Activated CD4-positive, alpha-beta T cell treated with anti-CD3 and anti-CD28 coated beads, Interleukin-2, amount 50 U/mL, for 1 hour (primary cell): ENCODE measurements at places on chromosomes 1 and 21.

DNA sequence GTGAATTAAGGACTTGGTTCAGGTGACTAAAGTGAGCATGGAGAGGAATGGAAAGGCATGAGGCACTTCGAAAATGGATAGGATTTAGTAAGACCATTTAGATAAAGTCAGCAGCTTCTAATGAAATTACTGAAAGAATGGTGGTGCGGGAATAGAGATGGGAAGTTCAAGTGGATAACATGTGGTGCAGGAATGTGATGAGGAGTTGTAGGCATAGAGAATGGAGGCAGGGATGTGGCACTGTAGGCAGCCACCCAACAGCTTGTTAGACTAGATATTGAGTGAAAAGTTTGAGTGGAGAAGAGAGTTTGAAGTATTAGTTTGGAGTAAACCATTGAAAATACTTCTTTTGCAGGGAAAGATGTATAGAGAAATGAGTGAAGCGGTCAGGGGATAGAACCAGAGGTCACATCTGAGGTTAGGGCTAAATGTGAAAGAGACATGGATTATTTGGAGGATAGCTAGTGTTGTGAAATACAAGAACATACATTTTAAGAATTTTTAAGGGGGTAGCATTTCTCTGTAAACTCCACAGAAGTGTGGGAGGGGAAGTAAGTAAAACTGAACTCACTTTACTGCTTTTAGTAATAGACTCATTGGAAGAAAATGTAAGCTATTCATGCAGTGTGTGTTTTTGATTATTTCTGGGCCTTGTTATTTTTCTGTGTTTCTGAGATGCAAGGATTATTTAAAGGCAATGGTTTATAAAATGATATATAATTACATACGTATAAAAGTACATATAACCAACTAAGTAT lies 46.2 kb downstream of the DYRK1A start:
- DNase-seq: no peak

DNA sequence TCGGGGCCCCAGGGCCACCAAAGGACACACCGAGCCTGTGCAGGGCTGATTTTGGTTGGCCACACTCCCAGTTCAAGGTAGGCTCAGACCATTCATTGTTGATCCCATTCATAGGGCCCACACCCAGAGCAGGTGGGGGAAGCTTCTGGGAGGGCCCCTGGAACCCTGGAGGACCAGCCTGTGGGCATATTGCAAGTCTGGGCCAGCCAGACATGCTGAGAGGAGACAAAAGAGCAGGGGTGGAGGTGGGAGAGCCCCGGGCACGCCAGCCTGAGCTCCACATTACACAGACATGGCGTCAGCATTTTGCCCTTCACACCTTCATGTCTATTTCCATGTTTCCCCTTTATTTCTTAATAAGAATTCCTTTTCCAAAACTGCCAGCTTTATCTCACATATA lies 25.7 kb downstream of the PMVK start:
- DNase-seq: no peak

DNA sequence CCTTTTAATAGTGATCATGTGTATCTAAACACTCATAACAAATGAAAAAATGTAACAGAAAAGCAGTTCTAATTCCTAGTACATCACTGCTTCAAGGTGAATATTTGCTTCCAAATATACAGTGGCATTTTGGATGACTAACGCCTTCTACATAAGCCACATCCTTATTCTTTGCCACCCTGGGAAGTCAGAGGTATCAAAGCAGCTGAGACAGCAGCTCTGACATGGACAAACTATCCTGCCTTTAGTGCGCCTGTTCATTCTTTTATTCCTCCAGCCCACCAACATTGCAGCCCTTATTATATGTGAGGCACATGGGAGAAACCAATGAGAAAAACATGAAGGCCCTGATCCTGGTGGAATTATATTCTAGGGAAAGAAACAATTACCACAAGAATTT lies 183.0 kb downstream of the APP start:
- DNase-seq: no peak

GRCh38 chr1:198519639-198520501 lies 20.6 kb downstream of the ATP6V1G3 start:
- no peak for DNase-seq

- no peak for DNase-seq
These were observed 12.7 kb upstream of the CD101 start for GRCh38 chr1:116988908-116989307.

GRCh38 chr1:162536511-162536910 lies 25.0 kb upstream of the UAP1 start:
- DNase-seq: no peak

DNA sequence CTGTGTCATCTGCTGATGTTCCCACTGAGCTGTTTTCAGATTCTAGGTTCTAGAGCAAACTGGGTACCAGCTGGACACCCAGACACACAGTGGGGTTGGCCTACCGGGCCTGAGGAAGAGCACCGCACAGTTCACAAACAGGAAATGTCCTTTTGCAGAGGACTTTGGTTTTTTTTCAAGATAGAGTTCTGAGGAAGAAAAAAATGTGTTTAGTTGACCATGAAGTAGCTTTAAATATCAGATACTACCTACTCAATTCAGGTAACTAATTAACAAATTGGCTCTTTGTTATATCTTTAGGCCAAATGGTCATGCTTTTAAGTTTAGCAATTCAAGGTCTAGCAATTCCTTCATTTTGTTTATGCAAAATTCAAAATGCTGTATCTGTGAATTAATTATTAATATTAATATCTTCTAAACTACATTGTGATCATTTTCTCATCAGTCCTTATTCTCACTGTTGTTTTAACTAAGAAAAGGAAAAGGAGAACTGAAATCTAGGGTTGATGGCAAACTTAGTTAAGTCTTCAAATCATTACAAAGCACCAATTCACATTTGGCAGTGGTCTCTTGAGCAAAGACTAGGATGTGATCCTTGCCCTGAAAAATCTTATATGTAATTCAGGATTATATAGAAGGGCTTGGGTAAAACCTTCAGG lies 17.2 kb upstream of the NCF2 start:
- no peak for DNase-seq

GRCh38 chr1:235090406-235091069 lies 38.1 kb downstream of the TOMM20 start:
- no peak for DNase-seq

GRCh38 chr1:173717238-173717637 lies 2.5 kb downstream of the KLHL20 start:
- DNase-seq: no peak

DNA sequence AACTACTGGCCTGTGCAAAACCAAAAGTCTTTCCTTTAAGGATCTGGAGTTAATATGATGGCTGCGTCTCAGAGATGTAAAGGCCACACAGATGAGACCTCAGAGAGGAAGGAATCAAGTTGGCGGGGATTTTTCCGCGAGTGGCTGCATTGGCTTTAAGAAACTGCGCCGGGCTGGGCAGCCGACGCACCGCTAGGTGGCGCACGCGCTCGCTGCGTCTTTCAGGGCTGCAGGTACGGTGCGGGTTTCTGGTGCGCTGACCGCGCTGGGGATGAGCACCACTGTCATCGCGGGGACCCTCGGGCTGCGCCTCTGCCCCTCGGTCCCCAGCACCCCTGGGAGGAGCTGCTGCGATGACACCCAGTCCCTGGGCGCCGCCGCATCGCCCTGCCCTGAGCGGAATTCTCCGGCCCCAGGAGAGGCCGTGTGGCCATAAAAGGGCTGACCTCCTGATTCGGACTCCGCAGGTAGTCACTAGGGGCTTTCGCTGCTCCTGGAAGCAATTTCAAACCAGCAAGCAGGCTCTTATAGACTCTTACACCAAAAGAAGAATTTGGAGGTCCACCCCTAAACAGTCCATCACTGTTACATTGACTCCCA lies 241.0 kb downstream of the KCNJ6 start:
- peak; percentile 52 for DNase-seq

- peak; percentile 64 for DNase-seq
These were observed 65.9 kb downstream of the NDUFS5 start for GRCh38 chr1:39091845-39092645.

DNA sequence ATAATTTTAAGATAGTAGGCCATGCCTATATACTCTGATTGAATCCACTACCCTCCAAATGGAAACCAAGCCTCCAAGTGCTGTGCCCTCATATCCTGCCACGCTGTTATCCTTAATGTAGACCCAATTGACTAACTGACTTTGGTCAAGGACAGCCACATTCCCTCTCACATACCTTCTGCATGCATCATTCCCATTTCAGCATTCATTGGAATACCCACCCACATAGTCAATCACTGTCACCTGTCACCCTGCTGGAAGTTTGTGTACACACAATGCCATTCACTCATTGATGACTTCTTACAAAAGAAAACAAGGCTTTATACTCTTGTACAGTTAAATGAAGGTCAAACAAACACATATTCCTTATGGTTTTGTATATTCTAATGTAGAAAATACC lies 221.1 kb upstream of the PBX1 start:
- DNase-seq: no peak

DNA sequence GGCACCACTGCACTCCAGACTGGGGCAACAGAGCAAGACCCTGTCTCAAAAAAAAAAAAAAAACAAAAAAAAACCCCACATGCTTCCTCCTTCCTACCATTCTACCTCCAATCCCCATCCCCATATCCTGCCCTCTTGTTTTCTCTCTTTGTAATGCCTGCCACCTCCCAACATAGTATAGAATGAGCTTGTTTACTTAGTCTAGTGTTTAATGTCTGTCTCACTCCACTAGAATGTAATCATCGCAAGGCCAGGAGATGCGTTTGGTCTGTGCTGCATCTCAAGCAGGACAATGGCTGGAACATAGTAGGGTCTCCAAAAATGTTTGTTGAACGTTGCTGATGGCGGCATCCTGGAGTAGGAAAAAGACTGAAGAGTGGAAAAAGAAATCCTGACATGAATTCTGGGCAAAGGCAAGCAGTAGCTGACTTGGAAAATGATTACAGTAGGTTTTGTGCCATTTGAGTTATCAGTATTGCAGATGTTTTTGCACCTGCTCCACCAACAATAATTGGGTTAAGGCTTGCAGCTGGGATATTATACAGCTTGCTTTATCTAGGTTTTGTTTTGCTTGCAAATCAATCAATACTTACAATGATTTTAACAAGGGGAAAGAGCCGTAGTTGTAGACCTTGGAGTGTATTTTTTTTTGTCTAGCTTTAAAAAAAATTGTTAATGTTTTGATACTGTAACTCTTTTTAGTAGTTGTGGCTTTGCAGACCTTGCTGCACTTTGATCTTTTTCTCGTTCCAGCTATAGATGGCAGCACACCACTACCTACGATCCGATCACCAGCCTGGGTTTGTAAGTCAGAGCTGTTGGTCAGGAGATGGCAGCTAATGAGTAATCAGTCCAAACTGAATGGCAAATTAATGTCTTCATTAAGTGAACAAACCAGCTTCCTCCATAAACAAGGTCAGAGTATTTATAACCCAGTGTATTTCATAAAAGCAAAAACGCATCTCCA lies 62.4 kb downstream of the BACH1 start:
- no peak for DNase-seq

DNA sequence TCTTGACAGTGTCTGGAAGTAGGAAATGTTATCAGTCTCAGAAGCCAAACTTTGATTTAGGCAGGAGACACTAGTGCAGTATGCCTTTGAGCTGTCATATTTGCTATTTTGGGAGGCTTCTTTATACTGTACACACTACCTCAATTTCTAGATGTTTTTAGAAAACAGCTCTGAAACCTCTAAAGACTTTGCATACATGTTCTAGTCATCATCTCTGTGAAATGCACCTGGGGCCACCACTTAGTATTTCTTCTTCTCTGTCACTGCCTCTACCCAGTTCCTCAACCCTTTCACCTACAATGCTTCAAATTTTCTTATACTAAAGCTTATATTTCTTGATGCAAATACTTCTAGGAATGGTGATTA lies 29.1 kb upstream of the PLA2G4A start:
- DNase-seq: no peak

DNA sequence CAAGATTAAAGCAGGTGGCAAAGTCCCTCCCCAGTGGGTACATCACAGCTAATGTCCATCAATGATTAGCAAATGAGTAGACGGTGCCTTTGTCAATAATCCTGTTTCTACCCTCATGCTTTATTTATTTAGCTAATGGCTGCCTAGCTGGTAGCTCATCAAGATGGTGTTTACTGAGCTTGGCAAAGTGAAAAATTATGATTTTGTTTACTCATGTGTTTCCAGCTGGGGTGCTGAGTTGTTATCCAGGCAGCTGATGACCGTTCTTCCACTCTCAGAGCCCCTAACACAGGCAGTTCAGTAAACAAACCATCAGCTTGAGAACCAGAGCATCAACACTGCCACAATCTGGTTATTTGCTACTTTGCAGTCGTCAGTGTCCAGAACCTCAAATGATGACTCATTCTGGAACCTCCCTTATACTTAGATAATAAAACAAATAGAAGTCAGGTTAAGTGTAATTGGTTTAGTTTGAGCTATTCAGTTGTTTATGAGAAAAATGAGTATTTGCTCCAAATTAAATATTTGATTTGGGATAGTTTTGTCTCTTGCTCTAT lies 163.9 kb downstream of the ST6GALNAC5 start:
- DNase-seq: no peak

GRCh38 chr21:32270748-32271147 lies 8.1 kb downstream of the MIS18A start:
- DNase-seq: no peak

DNA sequence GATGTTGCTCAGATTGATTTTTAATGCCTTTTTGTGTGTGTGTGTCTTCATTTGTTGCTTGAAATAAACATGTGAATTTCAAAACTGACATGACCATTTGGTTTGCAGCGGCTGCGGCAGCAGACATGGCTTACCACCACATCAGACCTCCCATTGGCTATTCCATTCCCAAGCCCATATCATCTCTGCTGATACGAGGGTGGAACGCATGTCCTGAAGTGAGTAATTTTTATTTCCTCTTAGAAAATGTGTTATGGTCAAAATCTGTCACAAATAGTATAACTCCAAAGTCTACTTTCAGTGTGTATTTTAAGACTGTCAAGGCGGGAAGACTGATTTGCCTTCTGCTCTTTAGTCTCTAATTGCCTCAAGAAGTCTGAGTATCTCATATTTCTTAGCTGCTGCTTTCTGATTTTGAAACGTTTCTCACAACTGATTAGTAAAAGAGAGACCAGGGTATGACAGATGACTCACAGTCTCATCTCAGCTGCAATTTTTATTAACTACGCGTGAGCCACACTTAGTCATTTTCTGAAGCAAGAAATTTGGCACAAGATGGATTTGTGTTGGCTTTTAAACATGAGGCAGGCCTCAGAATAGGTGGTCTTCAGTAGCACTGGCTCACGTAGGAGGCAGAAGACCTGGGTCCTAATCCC lies 49.0 kb downstream of the LRRC53 start:
- DNase-seq: no peak

- no peak for DNase-seq
These were observed 28.2 kb downstream of the BATF3 start for GRCh38 chr1:212671342-212672031.

DNA sequence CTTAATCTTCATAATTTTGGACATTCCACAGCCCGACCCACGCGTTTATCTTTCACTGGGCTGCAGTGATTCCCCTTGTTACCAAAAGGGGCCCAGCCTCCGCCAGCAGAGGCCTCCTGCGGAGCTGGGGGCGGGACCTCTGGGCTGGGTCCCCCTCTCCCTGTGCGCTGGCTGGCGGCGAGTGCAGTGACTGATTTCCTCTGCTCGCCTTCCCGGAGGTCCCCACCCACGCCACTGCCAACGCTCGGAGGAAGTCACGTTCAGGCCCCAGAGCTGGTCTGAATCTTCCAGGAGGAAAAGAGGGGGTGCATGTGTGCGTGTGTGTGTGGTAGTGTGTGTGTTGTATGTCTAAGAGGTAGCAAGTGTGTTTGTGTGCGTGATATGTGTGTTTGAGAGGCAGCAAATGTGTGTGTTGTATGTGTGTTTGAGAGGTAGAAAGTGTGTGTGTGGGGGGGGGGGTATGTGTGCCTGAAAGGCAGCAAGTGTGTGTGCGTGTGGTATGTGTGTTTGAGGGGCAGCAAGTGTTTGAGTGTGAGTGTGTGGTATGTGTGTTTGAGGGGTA lies 35.0 kb upstream of the JAK1 start:
- peak; percentile 62 for DNase-seq
